ENCODE measurements at places on chromosomes 7 and 10.
A peak's percentile ranks its signal among the peaks of the same experiment; 100 is the strongest.

GRCh38 chr7:71131256-71132126, 453 bp upstream of the GALNT17 start:
- DNase-seq: no peak

- peak; percentile 18 for DNase-seq
Measured at GRCh38 chr10:113454341-113455061, 98.4 kb upstream of the HABP2 start.

DNA sequence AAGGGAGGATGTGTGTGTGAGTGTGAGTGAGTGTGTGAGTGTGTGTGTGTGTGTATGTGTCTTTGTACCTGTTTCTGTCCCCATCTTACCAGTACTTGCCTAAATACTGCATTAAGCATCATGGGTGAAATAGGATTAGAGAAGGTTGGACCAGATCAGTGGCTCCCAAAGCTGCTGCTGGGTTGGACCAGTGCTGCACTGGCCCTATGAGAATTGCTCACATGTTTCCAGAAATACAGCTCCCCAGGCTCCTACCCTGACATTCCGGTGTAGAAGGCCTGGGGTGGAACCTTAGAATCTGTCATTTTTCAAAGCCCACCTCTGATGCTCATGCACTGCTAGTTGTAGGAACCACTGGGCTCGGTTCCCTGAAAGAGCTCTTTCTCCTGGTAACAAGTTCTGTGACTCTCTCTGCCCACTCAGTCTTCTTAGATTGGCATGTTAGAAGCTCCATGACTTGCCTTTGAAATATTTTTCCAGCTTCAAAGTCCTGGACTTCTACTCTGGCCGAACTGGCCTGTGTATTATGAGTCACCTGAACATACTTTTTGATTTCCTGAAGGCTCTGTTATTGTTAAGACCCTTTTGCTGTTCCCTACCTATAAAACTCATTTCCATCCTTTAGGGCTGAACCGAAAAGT, 224.7 kb downstream of the CUX1 start:
- no peak for DNase-seq

- no peak for DNase-seq
Measured at GRCh38 chr7:52691257-52691656, 344.2 kb upstream of the POM121L12 start.

DNA sequence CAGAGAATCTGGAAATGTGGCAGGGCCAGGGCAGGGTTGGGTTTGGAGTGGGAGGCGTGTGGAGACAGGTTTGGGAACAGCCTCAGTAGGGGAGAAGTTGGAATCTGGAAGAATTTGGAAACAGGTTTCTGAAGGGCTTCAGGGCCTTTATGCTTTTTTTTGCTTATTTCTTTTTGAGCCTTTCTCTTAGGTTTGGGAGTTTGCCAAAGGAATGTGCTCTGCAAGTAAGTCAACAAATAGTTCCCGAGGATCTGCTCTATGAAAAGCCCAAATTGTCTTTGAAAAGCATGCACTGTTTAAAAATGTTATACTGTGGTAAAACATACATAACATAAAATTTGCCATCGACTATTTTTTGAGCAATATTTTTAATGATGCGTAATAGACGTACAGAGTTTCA, 86.7 kb upstream of the ADRB1 start:
- no peak for DNase-seq

DNA sequence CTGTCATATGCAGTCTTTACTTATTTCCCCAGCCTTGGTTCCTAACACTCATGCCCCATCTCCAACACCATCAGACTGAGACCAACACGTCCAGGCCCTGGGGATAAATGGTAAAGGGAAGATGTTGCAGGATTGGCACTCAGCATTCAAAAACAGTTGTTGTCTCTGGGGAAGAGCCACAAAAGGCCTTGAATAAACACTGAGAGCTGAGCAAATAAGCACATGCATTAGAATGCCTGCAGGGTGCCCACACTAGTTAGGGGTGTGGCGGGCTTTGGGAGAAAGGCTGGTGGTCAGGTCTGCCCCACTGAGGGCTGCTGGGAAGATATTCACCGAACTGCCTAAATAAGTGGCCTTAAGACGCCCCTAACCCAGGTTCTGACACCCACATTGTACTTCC, 391.0 kb downstream of the GFRA1 start:
- no peak for DNase-seq

DNA sequence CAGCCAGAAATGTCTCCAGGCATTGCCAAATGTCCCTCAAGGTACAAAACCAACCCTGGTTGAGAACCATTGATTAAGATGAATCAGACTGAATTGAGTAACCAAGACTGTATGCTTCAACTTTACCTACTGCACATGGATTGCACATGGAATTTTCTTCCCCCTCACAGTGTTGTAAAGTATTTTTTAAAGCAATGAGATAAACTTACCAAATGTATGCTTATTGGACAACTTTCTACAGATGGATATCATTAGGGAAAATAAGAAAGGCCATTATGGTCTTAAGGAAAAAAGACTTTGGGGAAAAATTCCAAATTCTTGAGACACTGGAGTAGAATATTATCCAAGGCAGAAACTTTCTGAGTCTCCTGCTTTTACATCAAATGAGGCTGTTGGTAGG, 20.9 kb upstream of the MTPN start:
- DNase-seq: no peak

DNA sequence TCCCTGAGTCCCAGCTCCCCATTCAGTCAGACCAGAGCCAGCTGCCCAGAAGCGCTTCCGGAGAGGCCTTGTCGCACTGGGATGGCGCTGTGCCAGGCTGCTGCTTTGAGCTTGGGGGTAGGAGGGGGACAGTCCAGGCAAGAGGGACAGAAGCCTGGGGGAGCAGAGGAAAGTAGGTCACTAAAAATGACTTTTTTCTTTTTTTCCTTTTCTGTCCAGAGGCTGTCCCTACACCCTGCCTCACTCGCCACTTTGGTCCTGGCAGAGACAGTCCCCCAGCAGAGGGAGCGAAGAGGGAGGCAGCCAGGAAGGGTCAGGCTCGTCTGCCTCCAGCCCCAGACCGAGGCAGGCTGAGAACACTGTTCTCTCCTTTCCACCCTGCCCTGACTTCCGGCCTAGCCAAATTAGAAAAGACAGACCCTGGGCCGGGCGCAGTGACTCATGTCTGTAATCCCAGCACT, 15.8 kb upstream of the TRIM8 start:
- no peak for DNase-seq

GRCh38 chr10:44070282-44070681, 314.6 kb downstream of the CXCL12 start:
- DNase-seq: no peak

DNA sequence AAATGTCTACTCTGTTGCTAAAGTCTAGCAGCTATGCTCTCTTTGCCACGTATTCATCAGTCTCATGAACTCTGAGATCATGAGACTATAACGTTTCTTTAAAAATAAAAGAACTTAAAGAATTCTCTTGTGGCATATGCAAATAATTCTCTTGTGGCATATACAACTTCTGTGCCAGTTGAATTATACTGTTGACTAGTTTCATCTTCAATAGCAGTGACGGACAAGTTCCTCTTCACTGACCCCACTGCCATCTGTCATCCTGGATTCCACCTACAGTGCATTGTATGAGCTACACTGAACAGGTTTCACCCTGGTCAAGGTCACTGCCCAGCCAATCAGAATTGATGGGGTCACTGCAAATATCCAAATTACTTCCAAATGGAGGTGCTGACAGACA, 88.2 kb downstream of the CD36 start:
- no peak for DNase-seq

DNA sequence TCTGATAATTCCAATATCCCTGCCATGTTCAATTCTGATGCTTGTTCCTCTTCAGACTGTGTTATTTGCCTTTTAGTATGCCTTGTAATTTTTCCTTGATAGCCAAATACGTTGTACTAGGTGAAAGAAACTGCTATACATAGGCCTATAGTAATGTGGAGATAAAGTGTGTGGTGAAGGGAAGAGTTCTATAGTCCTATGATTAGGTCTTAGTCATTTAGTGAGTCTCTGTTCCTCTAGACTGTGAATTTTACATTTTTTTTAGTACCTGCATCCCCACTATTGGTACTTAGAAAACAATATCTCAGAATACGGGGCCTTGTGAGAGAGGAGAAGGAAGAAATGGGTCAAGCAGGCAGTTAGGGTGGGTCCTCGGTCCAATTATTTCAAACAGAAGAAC, 59.6 kb upstream of the SEMA3E start:
- DNase-seq: no peak

GRCh38 chr10:100158044-100158805, 27.6 kb downstream of the ERLIN1 start:
- DNase-seq: no peak

DNA sequence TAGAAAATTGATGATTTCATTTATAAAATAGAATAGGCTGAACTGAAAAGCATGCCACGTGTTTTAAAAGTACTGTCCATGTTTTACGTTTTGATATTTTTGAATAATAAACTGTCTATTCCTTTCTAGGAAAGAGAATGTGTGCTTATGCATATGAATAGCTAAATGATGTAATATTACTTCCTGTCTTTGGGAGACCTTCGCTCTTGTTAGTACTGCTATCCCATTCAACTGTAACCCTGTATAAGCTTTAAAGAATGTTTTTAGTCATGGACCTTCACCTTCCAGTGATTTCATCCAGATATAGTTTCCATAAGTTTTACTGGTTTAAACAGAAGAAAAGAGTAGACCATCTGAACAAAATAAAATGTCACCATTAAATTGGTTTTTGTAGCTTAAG, 274.4 kb upstream of the SEMA3A start:
- no peak for DNase-seq

GRCh38 chr7:129789000-129789399, 163.8 kb downstream of the UBE2H start:
- DNase-seq: no peak

GRCh38 chr7:39461263-39461820, 104.9 kb upstream of the YAE1 start:
- no peak for DNase-seq

- DNase-seq: no peak
Measured at GRCh38 chr7:157246052-157246451, 90.8 kb upstream of the DNAJB6 start.

Data from stimulated activated CD4-positive, alpha-beta T cell treated with anti-CD3 and anti-CD28 coated beads, Interleukin-4, amount 100 ng/mL, for 48 hours (primary cell).